ENCODE measurements at places on chromosomes 2 and 18.

DNA sequence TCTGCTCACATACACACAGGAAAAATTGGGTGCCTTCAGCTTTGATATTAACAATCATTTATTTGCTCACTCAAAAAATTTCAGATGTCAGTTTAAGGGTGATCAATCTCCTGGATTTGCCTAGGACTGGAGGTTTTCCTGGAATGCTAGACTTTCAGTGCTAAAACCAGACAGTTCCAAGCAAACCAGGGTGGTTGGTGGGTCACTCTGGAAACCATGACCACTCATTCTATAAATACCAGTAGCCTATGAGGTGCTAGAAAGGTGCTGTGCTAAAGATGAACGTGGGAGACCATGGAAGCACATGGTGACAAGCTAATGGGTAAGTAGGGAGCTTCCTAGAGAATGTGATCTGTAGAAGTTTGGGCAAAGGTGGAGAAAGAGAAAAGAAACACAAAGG, 25.4 kb upstream of the STPG4 start:
- no peak for DNase-seq

- DNase-seq, result no peak
Measured at GRCh38 chr18:80148326-80149199, 39.5 kb downstream of the ADNP2 start.

- DNase-seq, result no peak
Measured at GRCh38 chr2:65025453-65026123, 30.6 kb upstream of the CEP68 start.

DNA sequence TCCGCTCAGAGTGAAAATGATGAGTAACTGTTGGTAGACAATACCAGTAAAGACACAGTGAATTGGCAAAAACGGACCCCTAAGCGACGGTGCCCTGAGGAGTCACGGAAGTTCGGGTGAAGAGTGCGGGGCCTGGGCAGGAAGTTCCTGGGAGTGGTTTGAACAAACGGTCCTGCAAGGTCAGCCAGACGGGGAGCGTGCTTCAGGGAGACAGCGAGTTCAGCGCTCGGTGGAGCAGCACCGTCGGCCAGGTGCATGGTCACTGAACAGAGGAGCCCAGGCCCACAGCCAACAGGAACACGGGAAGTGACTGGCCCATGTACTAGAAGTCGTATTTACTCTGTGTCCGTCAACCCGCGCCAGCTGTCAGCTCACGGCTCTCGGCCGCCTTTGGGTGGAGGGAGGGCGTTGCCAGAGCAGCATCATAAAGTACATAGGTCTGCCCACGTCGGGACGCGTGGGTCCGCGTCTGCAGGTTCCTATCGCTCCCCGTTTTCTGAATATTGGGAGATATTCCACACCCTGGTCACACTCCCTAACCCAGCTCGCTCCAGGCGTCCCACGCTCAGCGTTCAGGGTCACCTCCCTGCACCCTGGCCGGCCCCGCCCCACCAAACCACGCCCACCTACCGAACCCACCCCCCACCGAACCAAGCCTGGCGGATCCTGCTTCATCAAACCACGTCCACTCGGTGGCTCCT, 75.6 kb upstream of the UXS1 start:
- DNase-seq, result no peak

GRCh38 chr2:100803334-100803733, 16.6 kb upstream of the NPAS2 start:
- no peak for DNase-seq

- DNase-seq, result no peak
Measured at GRCh38 chr2:197255543-197255942, 55.0 kb downstream of the ANKRD44 start.

GRCh38 chr2:187574969-187575750, 20.9 kb upstream of the TFPI start:
- no peak for DNase-seq

DNA sequence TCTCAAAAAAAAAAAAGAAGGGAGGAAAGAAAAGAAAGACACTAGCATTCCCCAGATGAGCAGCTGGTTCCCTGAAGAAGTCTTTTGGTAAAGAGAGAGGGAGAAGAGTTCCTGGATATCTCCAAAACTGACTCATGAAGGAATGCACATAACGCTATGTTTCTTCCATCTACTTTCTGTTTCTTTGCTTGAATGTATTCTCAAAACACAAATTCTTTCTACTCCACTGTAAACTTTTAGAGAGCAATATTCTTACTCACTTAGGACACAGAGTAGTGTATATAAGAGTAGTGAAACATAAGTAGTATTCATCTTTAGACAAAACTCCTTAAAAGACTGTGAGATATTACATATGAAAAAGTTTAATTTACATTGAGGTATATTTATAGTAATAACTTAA, 64.2 kb downstream of the TRIP12 start:
- DNase-seq, result no peak

DNA sequence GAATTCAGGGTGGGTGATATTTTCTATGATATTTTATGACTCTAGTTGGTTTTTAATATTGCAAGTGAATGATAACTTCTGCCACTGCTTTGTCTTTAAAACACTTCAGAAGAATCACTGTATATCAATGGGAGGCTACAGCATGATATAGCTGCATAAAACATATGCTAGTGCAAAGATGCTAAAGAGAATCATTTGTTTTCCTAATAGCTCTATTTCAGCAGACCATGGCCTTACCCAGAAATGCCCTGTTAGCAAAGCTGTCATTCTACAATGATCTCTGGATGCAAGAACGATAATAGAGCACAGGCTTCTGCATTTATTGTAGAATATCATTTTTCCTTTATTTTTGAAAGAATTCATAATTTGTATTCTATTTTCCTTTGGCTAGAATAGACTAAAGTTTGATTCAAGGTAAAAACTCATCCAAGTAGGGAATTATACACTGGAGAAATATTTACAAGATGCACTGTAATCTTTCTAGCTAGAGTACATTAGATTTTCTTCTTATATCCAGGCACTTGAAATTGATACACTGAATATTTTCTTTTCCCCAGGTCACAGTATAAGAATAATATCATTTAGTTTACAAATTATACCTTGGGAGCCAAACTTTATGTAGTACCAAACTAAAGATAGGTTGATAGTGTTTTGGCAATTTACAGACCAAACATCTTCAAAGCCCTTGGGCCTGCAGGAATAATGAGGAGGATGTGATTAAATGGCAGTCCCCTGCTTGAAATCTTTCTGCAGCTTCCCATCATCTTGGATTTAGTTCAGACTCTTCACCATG, 252.6 kb upstream of the LINC00305 start:
- DNase-seq, result no peak

GRCh38 chr2:14826518-14826917, 194.0 kb downstream of the LRATD1 start:
- DNase-seq, result no peak

DNA sequence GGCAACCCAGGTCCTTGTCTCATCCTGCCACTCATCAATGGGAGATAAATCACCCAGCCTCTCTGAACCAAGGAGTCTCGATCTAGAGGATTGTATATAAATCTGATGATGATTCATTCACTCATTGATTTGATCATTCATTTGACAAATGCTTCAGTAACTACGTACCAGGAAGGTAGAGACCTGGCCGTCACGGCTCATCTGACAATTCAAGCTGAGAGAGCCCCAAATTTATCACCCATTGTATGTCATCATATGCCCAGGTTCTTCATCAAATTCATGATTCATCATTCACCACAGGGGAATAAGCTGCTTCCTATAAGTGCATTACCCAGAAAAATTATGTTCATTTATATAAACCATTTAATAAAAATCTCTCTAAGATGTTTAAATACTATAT, 116.9 kb downstream of the FAM161A start:
- DNase-seq, result no peak

DNA sequence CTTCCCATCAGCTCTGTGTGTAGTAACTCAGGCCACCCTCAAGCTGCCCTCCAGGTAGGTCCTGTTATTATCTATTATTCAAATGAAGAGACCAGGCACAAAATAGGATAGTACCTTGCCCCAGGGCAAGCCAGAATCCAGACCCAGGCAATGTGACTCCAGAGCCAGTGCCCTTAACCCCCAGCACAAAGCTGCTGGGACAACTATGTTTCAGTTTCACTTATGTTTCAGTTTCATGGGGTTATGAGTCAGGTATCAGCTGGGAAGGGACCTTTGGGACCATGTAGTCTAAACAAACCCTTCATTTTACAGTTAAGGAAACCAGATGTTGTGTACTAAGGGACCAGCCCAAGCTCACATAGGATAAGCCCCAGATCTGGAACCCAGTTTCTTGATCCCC, 10.0 kb downstream of the HK2 start:
- no peak for DNase-seq

DNA sequence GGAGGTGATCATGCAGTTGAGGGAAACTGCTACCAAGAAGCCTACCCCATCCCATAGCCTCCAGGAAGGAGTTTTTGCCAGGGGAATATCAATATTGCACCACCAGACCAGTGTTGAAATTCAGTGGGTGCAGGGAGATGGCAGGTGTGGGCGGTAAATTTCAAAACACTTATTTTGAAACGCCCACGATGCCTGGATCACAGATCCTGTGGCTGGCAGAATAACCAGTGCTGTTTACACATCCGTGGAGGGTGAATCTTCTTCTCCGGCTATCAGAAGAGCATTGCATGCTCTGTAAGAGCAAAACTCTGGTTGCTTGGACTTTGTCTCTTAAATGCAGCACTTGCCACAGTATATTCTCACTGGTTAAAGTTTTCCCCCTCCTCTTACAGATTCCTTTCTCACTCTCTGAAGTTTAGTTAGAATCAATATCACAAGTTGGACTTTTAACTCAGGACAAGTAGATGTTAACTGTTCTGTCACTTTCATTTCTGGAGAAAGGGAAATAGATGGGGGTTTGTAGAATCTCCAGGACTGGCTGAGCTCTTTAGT, 70.5 kb upstream of the ZCCHC2 start:
- DNase-seq, result no peak

DNA sequence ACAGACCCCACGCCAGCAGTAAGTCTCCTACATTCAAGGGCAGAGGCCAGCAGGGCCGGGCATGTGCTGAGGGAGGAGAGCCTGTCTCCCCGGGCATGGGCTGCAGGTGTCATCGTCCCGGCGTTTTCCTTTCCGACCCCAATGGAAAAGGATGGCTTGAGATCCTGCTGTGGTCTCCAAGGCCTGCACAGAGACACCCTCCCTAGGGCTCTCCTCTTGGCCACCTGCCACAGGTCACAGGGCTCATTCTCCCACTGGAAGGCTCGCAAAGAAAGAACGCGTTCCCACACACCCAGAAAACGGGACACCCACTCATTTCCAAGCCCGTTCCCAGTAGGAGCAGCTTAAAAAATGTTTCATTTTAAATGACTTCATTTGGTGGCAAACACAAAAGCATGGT, 41.0 kb downstream of the DIPK1C start:
- no peak for DNase-seq

GRCh38 chr2:227782804-227783203, 30.8 kb upstream of the CCL20 start:
- DNase-seq, result no peak

GRCh38 chr2:207694811-207695281, 16.6 kb upstream of the CCNYL1 start:
- DNase-seq, result no peak

- no peak for DNase-seq
Measured at GRCh38 chr2:145325485-145325884, 805.6 kb upstream of the ZEB2 start.

DNA sequence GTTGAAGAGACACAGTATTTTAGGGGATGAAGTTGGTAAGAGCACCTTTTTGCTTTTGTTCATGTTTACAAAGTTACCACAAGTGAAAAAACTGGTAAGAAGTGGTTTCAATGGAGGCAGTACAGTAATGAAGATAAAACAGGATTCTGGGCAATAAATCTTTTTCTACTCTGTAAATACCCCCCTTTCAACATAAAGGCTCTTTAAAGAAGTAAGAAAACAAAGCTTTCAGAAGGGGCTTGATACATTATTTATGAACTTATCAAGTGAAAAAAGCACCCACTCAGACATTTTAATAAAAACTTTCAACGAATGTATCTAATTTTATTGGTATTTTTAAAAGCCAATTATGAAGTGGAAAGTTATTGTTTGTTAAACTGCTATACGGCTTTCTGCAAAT, 522.9 kb downstream of the ZEB2 start:
- DNase-seq, result no peak

- no peak for DNase-seq
Measured at GRCh38 chr18:32310101-32310500, 120.3 kb downstream of the MEP1B start.

- no peak for DNase-seq
Measured at GRCh38 chr2:10221443-10221842, 81.3 kb upstream of the HPCAL1 start.

DNA sequence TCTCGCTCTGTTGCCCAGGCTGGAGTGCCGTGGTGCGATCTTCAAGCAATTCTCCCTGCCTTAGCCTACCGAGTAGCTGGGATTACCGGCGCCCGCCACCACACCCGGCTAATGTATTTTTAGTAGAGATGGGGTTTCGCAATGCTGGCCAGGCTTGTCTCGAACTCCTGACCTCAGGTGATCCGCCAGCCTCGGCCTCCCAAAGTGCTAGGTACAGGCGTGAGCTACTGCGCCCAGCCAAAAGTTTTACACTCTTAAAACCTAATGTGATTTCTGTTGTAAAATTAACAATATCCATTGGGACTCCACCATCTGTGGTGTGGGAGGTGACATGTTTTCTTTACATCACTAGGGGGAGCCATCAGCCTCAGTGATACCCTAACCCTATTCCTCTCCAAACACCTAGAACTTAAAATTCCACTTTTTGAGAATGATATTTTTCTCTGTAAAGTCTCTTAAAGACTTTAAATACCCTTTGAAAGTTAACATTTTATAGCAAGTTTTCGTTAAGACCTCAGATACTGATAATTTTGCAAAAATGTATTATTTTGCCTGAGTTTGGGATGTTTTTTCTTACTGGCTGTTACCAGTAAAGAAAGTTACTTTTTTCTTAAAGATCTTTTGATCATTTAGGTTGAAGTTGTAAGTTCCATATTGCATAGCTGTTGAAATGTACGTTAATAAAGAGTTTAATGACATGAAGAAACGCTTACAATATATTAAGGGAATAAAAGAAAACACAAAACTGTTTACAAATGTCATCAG, 11.6 kb upstream of the EIF2AK2 start:
- no peak for DNase-seq

GRCh38 chr2:36889795-36890194, 76.5 kb downstream of the STRN start:
- peak; percentile 46 for DNase-seq

DNA sequence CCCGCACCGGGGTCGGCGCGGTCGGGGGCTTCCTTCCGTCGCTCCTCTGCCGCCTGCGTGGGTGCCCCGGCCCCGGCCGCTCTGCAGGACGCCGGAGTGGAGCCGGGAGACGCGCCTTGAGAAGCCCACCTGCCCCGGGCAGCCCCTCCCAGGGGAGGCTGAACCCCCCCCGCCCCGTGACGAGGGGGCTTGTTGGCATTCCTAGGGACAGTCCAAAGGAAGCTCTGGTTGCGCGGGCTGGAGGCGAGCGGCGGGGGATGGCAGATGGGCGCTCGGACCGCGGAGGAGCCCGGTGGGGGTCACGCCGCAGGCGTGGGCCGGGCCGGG, 133.5 kb upstream of the MGAT5 start:
- no peak for DNase-seq

GRCh38 chr2:158743879-158744278, 51.2 kb upstream of the DAPL1 start:
- DNase-seq, result no peak

- peak; percentile 96 for DNase-seq
Measured at GRCh38 chr2:42138163-42139015, 30.8 kb upstream of the EML4 start.

Measured in retinal pigment epithelial cell (primary cell).